ENCODE measurements at places on chromosomes 3 and 15. TPM values are rescaled to one million over a fixed set of nuclear protein-coding genes. Genes with fewer than 3 reads are reported as not detected.

Gene ZIC1
- total RNA-seq, result not detected

DNA sequence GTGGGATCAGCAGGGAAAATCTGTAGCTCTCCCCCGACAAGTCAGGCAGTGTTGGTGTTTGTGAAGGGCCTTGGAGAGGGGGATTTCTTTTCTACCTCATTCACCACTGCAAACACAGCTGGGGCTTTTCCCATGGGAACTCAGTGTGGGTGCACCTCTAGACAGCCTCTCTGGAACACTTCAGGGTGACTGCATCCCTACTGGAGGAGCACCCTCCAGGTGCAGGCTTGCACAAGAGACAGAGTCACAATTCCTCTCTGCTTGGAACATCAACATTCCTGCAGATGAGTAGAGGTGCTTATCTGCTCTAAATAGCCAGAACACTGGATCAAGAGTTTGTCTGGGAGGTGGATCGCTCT, 72.7 kb upstream of the AKAP13 start:
- H3K27ac ChIP-seq, result peak overlapping the region; percentile 61
- no peak overlapping the region for H3K4me3 ChIP-seq
- no peak for DNase-seq
- no peaks in the 10 kb centered on the region for H3K36me3 ChIP-seq

DNA sequence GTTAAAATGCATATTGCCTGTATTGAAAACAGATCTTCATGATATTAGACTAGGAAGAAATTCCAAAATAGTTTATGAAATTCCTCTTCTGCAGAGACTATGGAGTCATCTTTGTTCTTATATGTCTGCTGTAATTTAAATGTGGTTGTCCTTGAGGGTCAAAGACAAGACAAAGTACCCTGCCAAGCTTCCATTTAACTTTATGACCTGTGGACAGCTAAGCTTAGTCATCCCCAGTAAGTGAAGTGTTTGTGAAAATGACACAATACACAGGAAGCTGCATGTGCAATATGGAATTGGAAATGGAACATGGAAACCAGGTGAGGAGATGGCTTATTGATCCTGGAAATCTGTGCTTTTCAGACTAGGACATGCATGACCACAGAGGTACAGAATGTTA, 68.5 kb upstream of the GBE1 start:
- H3K4me3 ChIP-seq, result no peak overlapping the region
- H3K27ac ChIP-seq, result no peak overlapping the region
- H3K4me1 ChIP-seq, result peaks cover 2% of the 10 kb centered on the region

- no peak overlapping the region for H3K4me3 ChIP-seq
- H3K4me1 ChIP-seq, result no peaks in the 10 kb centered on the region
- peaks cover 2% of the 10 kb centered on the region for H3K27me3 ChIP-seq
- H3K27ac ChIP-seq, result no peak overlapping the region
- no peak for DNase-seq
Observed at GRCh38 chr3:81910244-81910852, 148.9 kb upstream of the GBE1 start.

DNA sequence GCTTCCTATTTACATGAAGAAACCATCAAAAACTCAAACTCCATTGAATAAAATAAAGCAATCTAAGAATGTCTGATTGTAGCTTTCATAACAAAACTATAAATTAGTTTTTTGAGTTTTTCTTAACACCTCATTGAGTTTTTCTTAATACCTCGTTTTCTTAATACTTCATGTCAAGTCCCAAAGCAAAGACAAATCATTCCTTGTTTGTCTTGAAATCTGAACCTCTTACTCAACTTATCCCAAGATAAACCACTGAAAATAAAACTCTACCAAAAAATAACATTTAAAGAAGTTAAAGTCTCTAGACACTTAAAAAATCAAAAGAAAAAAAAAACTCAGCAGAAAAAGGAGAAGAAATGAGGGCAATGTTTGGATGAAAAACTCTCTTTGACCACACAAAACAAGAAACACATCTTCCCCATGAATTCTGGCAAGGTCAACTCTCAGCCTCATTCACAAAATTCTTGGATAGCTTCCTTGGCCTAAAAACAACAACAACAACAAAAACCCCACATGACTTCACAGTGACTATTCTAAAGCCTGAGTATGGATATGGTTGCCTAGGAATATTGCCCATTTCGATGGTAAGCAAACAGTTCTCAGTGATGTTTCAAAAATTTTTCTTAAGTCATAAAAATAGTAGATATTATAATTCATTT, 38.2 kb downstream of the TMCC1 start:
- H3K27ac ChIP-seq, result no peak overlapping the region
- H3K27me3 ChIP-seq, result no peaks in the 10 kb centered on the region
- peaks cover 38% of the 10 kb centered on the region for H3K36me3 ChIP-seq

DNA sequence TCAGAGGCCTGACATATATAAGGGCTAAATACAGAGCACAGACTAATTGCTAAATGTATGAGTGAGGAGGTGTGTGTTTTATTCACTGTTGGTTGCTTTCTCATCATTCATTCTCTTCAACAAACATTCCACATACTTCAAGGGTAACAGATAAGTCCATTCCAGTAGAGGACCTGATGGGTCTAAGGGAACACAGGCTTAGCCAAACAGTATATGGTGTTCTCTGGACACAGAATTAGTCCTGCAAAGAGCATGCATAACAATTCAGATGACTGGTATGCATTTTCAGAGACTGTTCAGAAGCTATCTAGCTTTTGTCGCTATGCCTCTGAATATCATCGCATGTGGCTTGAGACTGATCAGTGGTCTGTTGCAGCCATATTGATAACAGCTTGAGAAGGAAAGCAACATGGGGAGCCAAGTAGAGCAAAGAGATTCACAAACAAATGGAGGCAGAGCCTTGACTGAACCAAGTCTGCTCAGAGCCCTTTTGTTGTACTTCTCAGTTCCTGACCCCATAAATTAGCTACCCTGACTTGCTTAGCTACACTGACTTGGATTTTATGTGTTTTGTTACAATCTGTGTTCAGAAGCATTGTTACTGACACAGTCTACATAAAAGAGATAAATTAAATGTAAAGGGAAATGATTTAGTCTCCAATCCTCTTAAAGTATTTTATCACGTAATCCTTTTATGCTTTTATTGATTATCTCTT, 1178.7 kb downstream of the ROBO1 start:
- no peaks in the 10 kb centered on the region for H3K36me3 ChIP-seq
- no peak overlapping the region for H3K27ac ChIP-seq
- no peaks in the 10 kb centered on the region for H3K4me1 ChIP-seq
- H3K4me3 ChIP-seq, result no peak overlapping the region

DNA sequence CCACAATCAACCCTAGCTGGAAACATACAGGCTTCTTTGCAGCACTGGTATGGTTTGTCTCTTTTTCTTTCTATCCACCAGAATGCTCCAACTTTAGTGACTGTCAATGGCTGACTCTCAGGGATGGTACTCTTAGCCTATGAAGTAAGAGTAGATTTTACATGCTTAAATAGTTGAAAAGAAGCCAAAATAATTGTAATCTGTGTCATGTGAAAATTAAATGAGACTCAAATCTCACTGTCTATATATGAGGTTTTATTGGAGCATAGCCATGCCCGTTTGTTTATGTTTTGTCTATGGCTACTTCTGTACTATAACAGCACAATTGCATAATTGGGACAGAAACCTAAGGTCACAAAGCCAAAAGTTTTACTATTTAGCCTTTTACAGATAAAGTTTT, 29.1 kb upstream of the PDZRN3 start:
- H3K27me3 ChIP-seq, result no peaks in the 10 kb centered on the region
- H3K4me1 ChIP-seq, result no peaks in the 10 kb centered on the region
- no peak for DNase-seq
- no peaks in the 10 kb centered on the region for H3K36me3 ChIP-seq
- H3K27ac ChIP-seq, result no peak overlapping the region

Gene GOLGA6D
- total RNA-seq, result not detected

GRCh38 chr15:70916531-70916930, 23.9 kb downstream of the LRRC49 start:
- H3K36me3 ChIP-seq, result no peaks in the 10 kb centered on the region
- no peak overlapping the region for H3K4me3 ChIP-seq
- no peak overlapping the region for H3K27ac ChIP-seq
- no peak for DNase-seq
- H3K27me3 ChIP-seq, result no peaks in the 10 kb centered on the region

- H3K36me3 ChIP-seq, result no peaks in the 10 kb centered on the region
- no peak overlapping the region for H3K4me3 ChIP-seq
- H3K27ac ChIP-seq, result no peak overlapping the region
- no peak for DNase-seq
Observed at GRCh38 chr3:126314790-126315658, 42.2 kb downstream of the KLF15 start.

DNA sequence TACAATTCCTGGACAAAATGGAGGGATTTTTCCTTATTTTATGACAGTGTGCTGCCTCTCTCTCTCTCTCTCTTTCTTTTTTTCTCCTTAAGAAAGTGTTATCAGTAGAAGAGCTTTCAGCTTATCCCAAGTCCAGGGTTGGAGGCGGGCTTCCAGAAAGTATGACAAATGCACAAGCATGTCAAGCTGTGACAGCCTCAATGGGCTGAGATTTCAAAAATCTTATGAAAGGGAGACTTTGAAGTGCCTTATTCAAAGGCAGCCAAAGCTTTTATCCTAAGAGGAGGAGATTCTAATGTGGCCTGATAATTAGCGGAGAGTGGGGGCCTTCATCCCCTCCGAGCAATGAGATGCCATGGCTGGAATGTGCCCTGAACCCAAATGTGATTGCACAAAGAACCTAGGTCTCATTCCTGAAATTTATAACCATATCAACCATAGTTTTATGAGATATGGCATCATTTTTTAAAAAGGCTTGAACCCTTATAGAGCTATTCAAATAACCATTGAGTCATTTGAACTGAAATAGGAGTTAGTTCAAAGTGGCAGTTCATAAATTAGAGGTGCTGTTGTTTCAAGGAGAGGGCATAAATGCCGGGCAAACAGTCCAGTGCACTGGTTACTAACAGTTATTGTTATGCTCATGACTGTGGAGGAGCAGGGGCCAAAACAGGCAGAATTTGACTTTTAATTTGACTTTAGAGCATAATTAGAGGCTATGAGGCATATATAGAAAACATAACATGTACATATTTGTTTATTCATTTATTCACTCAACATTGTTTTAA, 261.6 kb upstream of the THRB start:
- H3K27ac ChIP-seq, result no peak overlapping the region

Gene BNC1
- not detected for total RNA-seq

DNA sequence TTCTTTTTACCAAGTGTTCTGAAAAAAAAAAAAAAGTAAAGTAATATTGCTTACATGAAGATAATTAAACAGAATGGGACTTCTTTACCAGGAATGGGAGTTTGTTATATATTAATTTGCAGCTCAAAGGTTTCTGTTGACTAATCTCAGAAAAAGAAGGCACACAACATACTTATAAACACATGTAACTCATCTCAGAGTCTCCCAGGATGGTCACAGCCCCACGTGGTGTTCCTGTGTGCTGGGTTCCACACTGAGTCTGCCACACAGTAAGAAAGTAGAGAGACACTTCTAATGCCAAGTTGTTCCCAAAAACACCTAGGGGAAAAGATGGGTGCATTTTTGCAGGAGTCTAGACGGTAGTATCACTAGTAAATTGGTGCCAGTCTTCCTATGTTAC, 116.7 kb upstream of the ICE2 start:
- no peaks in the 10 kb centered on the region for H3K36me3 ChIP-seq
- no peak for DNase-seq
- H3K4me1 ChIP-seq, result peaks cover 11% of the 10 kb centered on the region
- H3K27me3 ChIP-seq, result peaks cover 17% of the 10 kb centered on the region
- H3K27ac ChIP-seq, result no peak overlapping the region
- H3K4me3 ChIP-seq, result no peak overlapping the region

Gene SLC22A13
- total RNA-seq, result 0.51 TPM

Gene PAQR9
- total RNA-seq, result not detected

Gene ACTRT3
- 0.49 TPM for total RNA-seq

GRCh38 chr15:58407778-58408177, 24.0 kb upstream of the LIPC start:
- peaks cover 5% of the 10 kb centered on the region for H3K27me3 ChIP-seq
- no peak overlapping the region for H3K4me3 ChIP-seq
- no peak for DNase-seq
- H3K27ac ChIP-seq, result no peak overlapping the region
- no peaks in the 10 kb centered on the region for H3K36me3 ChIP-seq
- peaks cover 4% of the 10 kb centered on the region for H3K4me1 ChIP-seq

Gene GHSR
- total RNA-seq, result not detected
